ENCODE measurements at places on chromosomes 1 and 21.

GRCh38 chr1:194369622-194370021 is 1183.2 kb upstream of the B3GALT2 start:
- no peak for DNase-seq

- no peak for DNase-seq
These were observed 4.4 kb downstream of the PSEN2 start for GRCh38 chr1:226874579-226875425.

DNA sequence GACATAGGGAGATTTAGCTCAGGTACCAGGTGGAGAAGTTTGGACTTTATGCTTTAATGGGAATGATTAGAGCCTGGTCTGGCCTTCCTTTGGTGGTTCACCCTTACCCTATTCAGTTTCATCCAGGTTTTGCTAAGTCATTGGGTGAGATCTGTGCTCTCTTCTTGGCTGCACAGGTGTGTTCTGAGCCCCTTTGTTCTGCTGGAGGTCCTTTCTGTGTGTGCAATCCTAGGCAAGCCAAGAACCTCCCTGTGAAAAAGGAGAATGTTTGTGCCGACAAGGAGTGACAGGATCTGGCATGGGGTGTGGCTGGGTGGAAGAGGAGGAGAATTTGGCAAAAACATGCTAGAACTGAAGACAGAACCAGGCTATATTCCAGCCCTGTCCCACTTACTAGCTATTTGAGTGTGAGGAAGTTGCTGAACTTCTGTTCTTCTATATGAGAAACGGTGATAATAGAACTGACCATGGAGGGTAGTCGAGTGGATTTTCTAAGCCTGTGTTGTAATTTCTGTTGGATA is 4.6 kb downstream of the GSTM5 start:
- DNase-seq, result no peak

GRCh38 chr1:212271823-212272485 is 13.3 kb upstream of the PPP2R5A start:
- no peak for DNase-seq

DNA sequence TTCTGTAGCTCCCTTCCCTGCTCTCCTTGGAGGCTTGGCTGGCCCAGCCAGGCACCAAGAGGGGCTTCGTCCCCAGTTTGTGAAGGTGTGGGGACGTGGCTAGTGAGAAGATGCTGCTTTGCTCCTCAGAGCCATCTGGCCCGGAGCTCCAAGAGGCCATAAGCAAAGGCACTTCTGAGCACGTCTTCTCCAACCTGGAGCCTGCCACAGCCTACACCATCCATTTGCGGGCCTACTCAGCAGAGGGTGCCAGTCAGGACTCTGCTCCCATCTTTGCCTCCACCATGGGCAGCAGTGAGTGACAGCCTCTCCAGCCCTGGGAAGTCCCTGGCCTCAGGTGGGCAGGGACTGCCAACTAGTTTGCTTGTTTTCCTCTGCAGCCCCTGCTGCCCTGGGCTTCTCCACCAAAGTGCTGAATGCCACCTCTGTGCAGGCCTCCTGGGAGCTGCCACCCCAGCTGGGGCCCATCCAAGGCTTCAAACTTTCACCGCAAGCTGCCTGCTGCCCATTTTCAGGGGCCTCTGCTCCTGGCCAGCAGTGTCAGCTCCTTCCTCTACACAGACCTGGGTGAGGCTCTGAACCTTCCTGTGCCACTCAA is 25.9 kb downstream of the SLC27A3 start:
- no peak for DNase-seq

GRCh38 chr1:101276818-101277217 is 40.0 kb downstream of the S1PR1 start:
- DNase-seq, result no peak

- no peak for DNase-seq
These were observed 30.9 kb upstream of the CCDC17 start for GRCh38 chr1:45654540-45655280.

DNA sequence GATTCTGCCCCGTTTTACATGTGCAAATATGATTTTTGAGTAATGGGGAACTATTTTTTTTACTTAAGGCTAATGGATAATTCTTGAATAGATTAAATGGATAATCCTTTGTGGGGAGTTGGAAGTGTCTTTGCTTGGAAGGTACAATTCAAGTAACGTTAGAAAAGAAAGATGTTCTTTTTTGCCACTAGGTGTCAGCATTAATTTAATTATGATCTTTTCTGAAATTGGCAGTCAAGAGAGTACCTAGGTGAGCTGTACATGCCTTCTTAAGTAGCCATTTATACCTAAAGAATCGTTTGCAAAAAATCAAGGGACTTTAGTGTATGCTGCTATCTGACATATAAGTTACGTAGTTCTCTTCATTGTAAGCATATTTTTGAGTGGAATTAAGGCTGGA is 2.2 kb downstream of the FBXO28 start:
- no peak for DNase-seq

- DNase-seq, result no peak
These were observed 31.1 kb downstream of the CD160 start for GRCh38 chr1:145750426-145750825.

DNA sequence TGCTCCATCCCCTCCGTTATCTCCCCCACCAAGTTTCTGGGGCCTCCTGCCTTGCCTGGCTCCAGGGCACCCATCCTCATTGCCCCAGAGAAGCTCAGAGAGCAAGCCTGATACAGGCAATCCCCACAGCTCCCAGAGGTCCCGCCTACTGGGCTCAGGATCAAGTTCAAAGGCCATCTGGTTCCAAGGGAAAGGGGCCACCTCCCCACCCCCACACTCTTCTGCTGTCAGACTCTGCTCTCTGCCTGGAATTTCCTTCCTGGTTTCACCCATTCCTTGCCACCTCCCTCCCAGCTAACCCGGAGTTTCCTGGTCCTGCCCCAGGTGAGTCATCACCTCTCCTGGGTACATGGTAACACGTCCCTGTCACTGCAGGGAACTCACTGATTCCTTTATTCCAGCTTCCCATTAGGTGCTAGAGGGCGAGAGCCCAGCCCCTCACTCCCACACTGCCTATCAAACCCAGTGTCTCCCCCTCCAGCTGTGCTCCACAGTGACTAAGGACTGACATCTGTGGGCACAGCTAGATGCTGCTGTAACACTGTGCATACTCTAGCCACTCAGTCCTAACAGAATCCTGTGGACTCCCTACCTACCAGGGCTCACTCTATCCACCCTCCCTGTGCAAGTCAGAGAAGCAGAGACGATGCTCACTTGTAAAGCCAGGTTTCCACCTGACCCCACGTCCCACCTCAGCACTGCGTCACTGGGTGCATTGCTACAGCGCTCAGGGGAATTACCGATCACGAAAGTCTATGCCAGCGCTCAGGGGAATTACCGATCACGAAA is 21.8 kb downstream of the RSPH1 start:
- DNase-seq, result no peak

GRCh38 chr1:23664837-23665795 is 26.5 kb upstream of the RPL11 start:
- DNase-seq, result no peak

DNA sequence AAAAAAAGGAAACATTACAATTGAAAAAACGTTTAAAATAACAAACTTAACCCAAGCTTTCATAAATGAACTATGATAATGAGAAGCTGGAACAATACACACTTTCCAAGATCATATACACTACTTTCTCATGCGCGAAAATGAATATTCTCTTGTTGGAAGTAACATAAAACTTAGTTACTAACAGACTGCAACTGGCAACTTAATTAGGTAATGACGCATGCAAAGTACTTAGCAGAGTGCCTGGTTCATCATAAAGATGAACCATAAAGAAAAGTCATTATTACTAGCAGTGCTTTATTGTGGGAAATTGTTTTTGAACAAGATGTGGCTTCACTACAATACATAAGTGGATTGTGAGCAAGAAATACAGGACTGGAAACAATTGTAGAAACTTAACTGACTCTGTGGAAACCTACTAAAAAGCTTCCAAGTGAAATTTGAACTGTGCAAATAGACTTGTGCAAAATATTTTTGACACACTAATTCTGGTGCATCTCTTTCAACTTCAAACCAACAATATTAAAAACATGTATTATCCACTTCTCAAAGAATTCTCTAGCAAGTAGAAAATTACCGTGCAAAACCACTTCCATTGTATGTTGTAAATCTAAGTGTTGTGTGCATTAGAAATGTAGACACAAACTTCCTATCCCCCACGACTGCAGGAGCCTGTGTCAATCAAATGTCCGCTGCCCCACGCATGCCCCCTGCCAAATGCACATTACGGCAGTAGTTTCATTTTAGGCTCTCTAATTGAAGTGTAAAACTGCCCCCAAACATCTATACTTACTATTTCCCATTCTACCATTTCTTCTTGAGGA is 2.0 kb downstream of the ARHGAP29 start:
- no peak for DNase-seq

- no peak for DNase-seq
These were observed 3.4 kb upstream of the PEX10 start for GRCh38 chr1:2415801-2416208.

- no peak for DNase-seq
These were observed 86.4 kb downstream of the PLXNA2 start for GRCh38 chr1:208157769-208158168.

DNA sequence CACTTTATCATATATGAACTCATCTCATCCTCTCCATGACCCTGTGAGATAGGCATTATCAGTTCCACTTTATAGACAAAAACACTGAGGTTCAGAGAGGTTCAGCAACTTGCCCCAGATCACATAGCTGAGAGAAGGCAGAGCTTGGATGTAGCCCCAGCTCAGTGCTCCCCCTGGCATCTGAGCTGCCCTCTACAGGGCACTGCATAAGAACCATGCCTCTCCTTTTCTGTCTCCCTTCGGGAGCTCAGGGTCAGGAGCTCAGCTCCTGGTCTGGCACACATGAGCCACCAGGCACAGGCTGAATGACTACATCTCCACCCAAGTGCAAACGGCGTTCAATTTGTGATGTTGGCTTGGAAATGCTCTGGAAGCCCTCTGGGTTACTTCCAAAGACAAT is 16.9 kb downstream of the RAB7B start:
- DNase-seq, result no peak

DNA sequence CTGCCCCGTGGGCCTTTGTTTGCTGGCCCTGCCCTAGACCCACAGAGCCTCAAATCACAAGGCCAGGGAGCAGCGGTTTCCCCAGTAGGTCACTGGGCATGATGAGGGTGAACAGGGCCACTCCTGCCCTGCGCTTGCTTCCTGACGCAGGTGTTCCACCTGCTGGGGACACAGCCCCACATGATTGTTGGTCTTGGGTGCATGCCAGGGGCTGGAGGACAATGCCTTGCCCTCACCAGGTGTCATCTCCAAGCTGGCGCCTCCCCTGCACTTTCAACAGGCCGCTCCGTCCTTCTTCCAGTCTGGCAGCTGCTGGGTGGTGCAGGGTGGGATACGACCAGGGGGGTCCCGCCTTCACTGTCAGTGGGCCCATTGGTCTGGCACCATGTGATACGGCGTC is 24.3 kb downstream of the IL10RB start:
- DNase-seq, result no peak

- no peak for DNase-seq
These were observed 29.3 kb upstream of the RD3 start for GRCh38 chr1:211521102-211521815.

- DNase-seq, result no peak
These were observed 61.4 kb downstream of the RNASEL start for GRCh38 chr1:182527680-182528079.

All from omental fat pad (tissue), 4 donors.